ENCODE measurements at places on chromosomes 4 and X. TPM values are rescaled to one million over a fixed set of nuclear protein-coding genes. Genes with fewer than 3 reads are reported as not detected.

OPN1MW2 gene
- not detected for polyA plus RNA-seq

VEGFC gene
- polyA plus RNA-seq = 5.4 TPM

USP26 gene
- not detected for polyA plus RNA-seq

DNA sequence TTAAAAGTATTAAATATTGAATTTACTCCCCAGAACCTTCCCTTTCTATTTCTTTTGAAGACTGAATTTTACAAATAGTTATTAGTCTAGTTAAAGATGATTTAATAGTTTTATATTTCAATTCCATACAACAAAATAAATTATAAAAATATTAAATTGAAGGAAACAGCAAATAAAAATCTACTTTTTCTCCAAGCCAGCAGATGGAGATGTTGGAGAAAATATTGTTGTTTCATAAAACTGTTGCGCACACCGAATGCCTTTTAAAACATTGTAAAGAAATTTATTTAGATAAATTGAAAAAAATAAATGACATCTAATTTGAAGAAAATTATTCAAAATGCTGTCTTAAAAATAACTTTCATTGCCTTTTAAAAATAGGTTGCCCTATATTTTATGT, 5.5 kb downstream of the GRIA2 start:
- DNase-seq = no peak

DNA sequence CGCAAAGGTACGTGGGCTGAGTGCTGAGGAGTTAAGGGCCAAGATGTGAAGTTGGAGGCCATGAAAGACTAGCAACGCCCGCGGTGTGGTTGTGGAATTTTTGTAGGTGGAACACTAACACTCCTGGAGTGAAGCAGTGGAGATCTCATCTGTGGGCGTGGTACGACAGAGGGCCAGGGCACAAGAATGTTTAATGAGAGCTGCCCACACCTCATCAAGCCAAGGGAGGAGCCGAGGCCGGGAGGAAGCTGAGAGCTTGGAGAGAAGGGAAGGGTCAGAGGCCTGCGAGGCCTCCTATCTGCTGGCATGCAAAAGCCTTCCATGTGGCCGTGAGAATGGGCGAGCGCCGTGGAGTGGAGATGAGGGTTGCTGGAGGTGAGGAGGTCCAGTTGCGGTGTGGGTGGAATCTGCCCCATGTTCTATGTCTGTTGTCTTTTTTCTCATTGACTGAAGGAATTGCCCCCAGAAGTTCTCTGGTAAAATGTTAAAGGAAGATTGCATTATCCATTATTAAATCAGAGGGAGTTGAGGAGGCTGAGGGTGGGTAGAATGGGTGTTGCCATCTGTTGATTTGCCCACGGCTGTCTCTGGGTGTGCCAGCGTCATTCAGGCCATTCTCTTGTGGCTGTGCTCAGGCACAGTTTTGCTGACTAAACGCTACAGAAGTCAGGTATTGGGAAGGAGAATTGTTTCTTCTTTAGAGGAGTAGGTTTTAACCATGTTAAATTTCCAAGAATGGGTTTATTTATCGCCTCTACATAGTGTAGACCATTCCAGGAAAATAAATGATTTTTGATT, 19.8 kb downstream of the SNX25 start:
- DNase-seq = no peak

Data from heart right ventricle (tissue), 16 donors.